ENCODE measurements at places on chromosomes 2 and 18. TPM values are rescaled to one million over a fixed set of nuclear protein-coding genes. Genes with fewer than 3 reads are reported as not detected.

GRCh38 chr18:41594582-41594981 is 360.5 kb upstream of the PIK3C3 start:
- no peaks in the 10 kb centered on the region for H3K4me1 ChIP-seq
- no peaks in the 10 kb centered on the region for H3K36me3 ChIP-seq
- no peaks in the 10 kb centered on the region for H3K27me3 ChIP-seq
- H3K4me3 ChIP-seq: no peak overlapping the region
- no peak overlapping the region for H3K27ac ChIP-seq
- DNase-seq: no peak

- H3K4me3 ChIP-seq: no peak overlapping the region
- H3K4me1 ChIP-seq: peaks cover 6% of the 10 kb centered on the region
- no peak overlapping the region for H3K27ac ChIP-seq
- peak; percentile 46 for DNase-seq
These were observed 6.1 kb downstream of the CABLES1 start for GRCh38 chr18:23141104-23141999.

DNA sequence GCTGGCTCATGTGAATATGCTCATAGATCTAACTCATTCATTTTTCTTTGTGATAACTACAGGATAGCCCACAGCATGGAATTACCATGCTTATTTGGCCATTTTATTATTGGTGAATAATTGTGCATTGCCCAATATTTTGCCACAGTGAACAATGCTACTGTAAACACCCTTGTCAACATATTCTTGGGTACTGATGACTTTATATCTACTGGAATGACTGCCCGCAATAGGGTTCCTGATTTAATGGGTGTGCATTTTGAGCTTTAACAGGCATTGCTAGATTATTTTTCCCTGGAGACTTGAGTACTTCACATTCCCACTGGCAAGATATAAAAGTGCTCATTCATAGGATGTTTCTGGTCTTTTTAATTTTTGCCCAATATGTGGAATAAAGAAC is 42.7 kb upstream of the EVA1A start:
- no peak overlapping the region for H3K27ac ChIP-seq
- no peaks in the 10 kb centered on the region for H3K36me3 ChIP-seq
- no peaks in the 10 kb centered on the region for H3K4me1 ChIP-seq
- no peak for DNase-seq

GRCh38 chr2:128320192-128320905 is 1.7 kb upstream of the HS6ST1 start:
- no peak overlapping the region for H3K27ac ChIP-seq
- peaks cover 6% of the 10 kb centered on the region for H3K4me1 ChIP-seq
- no peak overlapping the region for H3K4me3 ChIP-seq
- DNase-seq: peak; percentile 33
- no peaks in the 10 kb centered on the region for H3K27me3 ChIP-seq

DNA sequence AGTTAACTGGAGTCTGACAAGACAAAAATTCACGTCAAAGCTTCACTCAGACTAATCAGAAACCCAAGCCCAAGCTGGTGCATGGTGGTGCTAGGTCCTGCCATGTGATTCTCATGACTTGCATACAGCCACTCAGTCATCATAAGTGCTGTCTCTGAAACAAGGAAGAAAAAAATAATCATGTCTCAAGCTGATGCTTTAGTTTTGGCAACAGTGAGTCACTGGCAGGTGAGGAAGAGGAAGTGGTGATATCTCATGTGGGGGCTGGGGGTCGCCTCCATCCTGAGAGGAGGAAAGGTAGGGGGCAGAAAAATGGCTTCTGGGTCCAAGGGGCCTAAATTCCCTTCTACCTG is 136.3 kb downstream of the TMEM163 start:
- H3K27me3 ChIP-seq: no peaks in the 10 kb centered on the region
- H3K27ac ChIP-seq: no peak overlapping the region
- H3K4me3 ChIP-seq: no peak overlapping the region
- no peak for DNase-seq
- peaks cover 2% of the 10 kb centered on the region for H3K4me1 ChIP-seq
- H3K36me3 ChIP-seq: no peaks in the 10 kb centered on the region

- H3K4me3 ChIP-seq: no peak overlapping the region
- no peaks in the 10 kb centered on the region for H3K27me3 ChIP-seq
- no peaks in the 10 kb centered on the region for H3K36me3 ChIP-seq
- DNase-seq: peak; percentile 43
These were observed 451.0 kb downstream of the SLC4A3 start for GRCh38 chr2:220078439-220078838.

DNA sequence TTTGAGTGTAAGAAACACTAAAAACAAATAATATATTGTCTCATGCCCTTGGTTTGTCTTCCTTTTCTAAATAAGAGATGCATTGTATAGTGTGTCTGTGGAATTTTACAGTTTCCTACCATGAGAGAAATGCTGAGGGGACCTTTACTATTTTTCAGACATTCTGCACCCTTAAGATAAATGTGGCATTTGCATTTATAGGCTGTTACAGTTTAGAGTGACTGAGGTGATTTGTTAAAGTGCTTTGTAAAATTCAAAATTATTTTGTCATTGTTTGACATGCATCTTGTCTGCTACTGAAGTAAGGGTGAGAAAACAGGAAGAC is 78.9 kb upstream of the ZSWIM2 start:
- H3K4me1 ChIP-seq: no peaks in the 10 kb centered on the region
- no peak overlapping the region for H3K27ac ChIP-seq
- no peak for DNase-seq
- no peaks in the 10 kb centered on the region for H3K36me3 ChIP-seq

GRCh38 chr2:147542351-147542750 is 302.5 kb upstream of the ACVR2A start:
- H3K36me3 ChIP-seq: no peaks in the 10 kb centered on the region
- H3K27ac ChIP-seq: no peak overlapping the region
- no peaks in the 10 kb centered on the region for H3K27me3 ChIP-seq

- H3K4me1 ChIP-seq: peaks cover 9% of the 10 kb centered on the region
- peak overlapping the region; percentile 70 for H3K4me3 ChIP-seq
- no peak for DNase-seq
These were observed 513 bp downstream of the THOC1 start for GRCh38 chr18:267380-267687.

DNA sequence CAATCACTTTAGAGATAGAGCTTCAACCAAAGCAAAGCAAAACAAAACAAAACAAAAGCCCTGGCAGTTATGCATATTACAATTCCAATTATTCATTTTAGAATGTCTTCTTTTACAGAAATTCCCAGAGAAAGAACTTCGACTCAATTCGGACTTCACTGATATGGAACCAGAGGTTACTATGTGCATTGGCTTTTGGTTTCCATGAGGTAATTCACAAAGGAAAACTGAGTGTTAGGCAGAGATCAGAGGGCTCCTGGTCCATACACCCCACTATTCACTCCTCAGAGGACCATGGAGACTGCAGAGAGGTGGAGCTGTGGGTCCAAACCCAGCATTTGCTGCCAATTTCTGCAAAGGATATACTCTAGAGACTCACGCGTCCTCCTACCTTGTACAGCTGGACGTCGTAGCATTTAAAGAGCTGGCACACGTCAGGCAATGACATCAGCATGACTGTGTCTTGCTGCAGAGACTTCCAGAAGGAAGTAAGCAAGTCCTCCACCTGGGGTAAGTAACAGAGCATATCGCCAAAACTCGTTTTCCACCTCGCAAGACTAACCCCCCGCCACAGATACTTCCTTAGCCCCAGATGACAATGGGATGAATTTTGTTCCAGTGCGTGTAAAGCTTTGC is 31.3 kb upstream of the CREG2 start:
- no peaks in the 10 kb centered on the region for H3K27me3 ChIP-seq
- H3K4me1 ChIP-seq: no peaks in the 10 kb centered on the region
- no peak overlapping the region for H3K4me3 ChIP-seq
- no peaks in the 10 kb centered on the region for H3K36me3 ChIP-seq
- no peak for DNase-seq

DNA sequence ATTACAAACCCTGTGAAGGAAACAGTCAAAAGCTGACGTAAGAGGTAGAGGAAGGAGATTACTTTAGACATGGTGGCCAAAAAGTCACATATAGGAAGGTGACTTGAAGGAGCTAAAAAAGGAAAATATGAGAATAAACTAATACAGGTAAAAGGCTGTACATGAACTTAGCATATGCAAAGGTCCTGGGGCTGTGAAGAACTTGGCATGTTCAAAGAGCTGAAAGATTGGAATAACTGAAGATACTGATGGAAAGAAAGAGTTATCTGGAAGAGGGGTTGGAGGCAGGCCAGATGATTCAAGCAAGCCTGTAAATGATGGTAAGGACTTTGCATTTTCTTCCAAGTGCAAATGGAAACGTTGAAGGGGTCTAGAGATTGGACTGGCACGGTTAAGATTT is 13.2 kb downstream of the IL36A start:
- DNase-seq: no peak
- no peaks in the 10 kb centered on the region for H3K27me3 ChIP-seq
- no peak overlapping the region for H3K27ac ChIP-seq
- H3K36me3 ChIP-seq: no peaks in the 10 kb centered on the region

DNA sequence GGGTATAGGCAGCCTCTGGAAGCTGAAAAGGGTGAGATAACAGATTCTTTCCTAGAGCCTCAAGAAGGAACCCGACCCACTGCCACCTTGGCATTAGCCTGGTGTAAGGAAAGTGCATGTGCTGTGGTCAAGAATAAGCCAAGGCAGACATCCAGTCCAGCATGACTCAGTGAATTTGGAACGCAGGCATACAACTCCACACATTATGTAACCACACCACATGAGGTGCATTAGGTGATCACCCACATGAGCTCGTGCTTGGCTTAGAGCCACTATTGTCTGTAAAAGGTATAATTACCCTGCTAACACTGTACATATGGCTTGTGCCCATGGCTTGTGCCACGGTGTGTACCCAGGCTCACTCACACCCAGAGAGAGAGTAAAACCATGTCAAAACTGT is 583.7 kb upstream of the HNMT start:
- H3K4me3 ChIP-seq: no peak overlapping the region
- H3K4me1 ChIP-seq: no peaks in the 10 kb centered on the region
- H3K36me3 ChIP-seq: no peaks in the 10 kb centered on the region

Gene HOXD8
- total RNA-seq: 38.0 TPM

Gene NYAP2
- total RNA-seq: not detected

Gene CIB4
- total RNA-seq: not detected

Gene LYPD1
- total RNA-seq: 43.9 TPM

Gene CPSF3
- 19.8 TPM for total RNA-seq

Gene RAB6D
- total RNA-seq: not detected

Gene CACNB4
- 0.62 TPM for total RNA-seq

Gene SPHKAP
- total RNA-seq: 2.9 TPM

Gene DSC3
- total RNA-seq: 0.10 TPM

Gene ALPP
- total RNA-seq: 8.5 TPM

Gene CRYGC
- total RNA-seq: not detected

Gene ATP6V1C2
- not detected for total RNA-seq

Gene PDCD1
- 0.27 TPM for total RNA-seq

Gene EGR4
- not detected for total RNA-seq

Gene M1AP
- 0.46 TPM for total RNA-seq
